ENCODE measurements at places on chromosomes 1 and 21.

- peak; percentile 6 for DNase-seq
Measured at GRCh38 chr1:239723776-239724367, 337.5 kb downstream of the CHRM3 start.

- DNase-seq, result no peak
Measured at GRCh38 chr1:197184190-197184589, 37.7 kb upstream of the ASPM start.

DNA sequence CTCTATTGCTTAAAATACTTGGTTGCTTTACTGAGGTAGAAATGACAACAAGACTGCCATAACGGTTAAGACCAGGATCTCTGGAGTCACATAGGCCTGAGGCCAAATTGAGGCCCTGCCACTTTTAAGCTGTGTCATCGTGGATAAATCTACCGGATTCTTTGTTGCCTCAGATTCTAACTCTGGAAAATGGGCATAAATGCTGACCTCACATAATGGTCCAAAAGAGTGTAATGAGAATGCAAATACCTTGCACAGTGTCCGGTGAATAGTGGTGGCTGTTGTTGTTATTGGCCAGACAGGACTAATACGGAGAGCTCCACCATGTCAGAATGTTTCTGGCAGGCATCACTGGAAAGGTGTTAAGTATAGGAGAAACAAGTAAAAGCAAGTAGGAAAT, 346.1 kb downstream of the LMO4 start:
- no peak for DNase-seq

DNA sequence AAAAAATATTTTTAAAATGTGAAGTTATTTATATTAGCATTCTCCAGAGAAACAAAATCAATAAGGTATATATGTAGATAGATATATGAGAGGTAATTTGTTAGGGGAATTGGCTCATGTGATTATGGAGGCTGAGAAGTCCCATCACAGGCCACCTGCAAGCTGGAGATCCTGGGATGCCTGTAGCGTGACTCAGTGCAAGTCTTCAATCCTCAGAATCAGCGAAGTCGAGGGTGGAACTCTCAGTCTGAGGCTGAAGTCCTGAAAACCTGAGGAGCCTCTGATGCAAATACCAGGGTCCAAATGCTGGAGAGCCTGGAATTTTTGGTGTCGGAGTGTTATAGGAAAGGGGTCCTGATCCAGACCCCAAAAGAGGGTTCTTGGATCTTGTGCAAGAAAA, 658.5 kb downstream of the USP25 start:
- no peak for DNase-seq

- DNase-seq, result no peak
Measured at GRCh38 chr1:156106624-156107488, 7.7 kb upstream of the LMNA start.

DNA sequence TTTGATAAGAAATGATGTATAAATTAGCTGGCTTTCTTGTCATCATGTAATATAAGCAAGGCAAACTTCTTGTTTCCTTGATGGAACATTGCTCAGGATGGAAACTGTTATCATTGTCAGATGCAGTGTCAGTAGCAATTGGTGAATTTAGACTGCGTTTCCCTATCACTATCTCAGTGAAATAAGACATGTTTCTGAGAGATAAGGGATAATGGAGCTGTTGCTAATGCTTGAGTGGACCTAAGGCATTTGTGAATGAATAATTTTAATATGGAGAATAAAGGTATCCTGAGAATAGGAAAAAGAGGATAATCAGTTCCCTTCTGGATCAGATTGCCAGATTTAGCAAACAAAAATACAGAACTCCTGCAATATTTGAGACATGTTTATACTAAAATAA, 160.9 kb downstream of the HLX start:
- DNase-seq, result no peak

GRCh38 chr1:25544243-25544764, 898 bp downstream of the LDLRAP1 start:
- DNase-seq, result no peak

GRCh38 chr1:86207323-86207722, 50.8 kb upstream of the COL24A1 start:
- peak; percentile 97 for DNase-seq

- no peak for DNase-seq
Measured at GRCh38 chr1:188423073-188423472, 1594.3 kb downstream of the PLA2G4A start.

DNA sequence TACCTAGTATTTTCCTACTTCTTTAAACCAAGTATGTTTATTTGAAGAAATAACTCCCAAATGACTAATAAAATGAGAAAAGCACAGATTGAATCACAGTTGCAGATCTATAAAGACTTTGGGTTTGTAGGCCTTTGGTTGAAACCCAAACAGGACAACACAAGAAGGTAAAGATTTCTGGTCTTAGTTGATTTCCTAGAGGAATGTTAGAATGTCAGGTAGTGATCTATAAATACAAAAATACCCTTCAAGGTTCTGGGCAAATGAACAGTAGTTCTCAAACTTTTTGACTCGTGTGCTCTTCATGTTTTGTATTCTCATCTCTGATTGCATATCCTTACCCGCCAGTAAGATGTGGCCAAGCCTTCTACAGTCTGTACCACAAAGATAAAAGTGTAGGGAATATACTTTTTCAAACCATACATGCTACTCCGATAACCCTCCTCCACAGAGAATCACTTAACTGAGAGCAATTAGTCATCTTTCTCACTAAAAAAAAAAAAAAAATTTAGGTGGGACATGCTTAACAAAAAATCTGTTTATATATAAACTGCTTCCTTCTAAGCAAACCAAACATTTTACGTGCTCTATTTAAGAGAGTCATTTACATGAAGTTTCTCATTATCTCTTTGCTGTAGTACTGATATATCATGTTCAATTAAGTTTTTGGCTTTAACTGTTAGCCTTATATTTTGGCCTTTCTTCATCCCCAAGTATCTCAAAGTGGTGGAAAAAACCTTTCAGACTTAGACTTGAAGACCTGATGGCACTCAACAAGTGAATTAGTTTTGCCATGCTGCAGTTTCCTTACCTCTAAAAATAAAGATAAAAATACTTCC, 36.0 kb downstream of the CNIH4 start:
- no peak for DNase-seq

DNA sequence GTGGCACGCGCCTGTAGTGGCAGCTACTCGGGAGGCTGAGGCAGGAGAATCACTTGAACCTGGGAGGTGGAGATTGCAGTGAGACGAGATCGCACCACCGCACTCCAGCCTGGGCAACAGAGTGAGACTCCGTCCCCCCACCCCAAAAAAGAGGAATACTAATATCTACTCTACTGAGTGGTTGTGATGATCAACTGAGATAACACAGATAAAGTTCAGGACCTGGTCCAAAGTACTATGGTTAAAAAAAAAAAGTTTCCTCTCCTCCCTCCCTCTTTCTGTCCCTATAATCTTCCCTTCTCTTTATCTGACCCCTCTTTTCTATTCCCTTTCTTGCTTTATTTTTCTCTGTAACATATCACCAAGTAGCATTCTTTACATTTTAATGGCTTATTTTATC, 4.0 kb upstream of the RORC start:
- no peak for DNase-seq

DNA sequence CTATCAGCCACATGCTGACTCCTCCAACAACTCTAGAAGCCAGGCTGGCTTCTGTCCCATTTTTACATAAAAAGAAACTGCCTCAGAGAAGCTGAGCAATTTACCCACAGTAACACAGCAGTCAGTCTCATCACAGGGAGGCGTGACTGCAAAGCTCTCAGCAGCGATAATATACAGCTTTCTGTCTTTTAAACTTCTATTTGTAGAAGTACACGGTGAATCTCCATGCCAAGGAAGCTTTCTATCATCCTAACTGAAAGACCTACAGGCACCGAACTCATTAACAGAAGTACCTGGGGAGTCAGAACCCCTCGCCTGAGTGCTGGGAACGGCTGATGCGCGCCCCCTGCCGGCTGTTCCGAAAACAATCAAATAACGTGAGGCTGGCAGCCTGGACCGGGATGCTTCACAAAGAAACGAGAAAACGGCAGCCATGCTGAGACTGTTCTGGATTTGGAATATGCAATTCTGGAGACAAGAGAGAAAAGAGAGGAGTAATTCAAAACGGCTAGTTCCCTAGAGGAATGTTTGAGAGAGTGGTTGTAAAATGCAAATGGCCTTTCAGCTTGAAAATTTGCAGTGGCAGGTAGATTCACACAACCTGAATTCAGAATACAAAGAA, 43.5 kb upstream of the RAB4A start:
- peak; percentile 31 for DNase-seq
